ENCODE measurements at places on chromosomes 12 and 14.

- DNase-seq = no peak
Observed at GRCh38 chr12:26369588-26369987, 174.2 kb downstream of the SSPN start.

DNA sequence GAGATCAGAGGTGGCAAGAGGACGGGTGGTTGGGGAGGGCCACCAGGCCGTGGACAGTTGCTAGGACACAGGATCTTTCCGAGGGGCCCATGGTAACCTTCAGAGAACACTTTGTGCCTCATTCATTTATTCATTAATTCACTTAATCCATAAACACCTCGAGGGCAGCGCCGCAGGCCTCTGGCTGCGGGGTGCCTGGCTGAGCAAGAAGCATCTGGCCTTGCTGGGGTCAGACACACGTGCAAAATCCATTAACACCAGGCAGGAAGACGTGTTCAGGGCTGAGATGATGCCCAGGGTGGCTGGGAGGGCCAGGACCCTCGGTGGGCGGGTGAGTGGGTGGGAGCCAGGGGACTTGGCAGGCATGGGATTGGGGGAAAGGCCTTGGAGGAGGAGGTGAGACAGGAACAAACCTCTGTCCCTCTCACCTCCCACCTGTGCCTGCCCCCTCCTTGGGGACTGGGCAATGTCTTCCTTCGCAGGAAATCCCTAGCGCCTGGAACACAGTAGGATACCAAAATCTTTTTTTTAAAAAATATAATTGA is 6.6 kb upstream of the DLK1 start:
- no peak for DNase-seq

GRCh38 chr14:106318700-106319099 is 792.3 kb downstream of the TMEM121 start:
- DNase-seq = no peak

GRCh38 chr12:106197906-106198623 is 49.8 kb downstream of the CKAP4 start:
- no peak for DNase-seq

DNA sequence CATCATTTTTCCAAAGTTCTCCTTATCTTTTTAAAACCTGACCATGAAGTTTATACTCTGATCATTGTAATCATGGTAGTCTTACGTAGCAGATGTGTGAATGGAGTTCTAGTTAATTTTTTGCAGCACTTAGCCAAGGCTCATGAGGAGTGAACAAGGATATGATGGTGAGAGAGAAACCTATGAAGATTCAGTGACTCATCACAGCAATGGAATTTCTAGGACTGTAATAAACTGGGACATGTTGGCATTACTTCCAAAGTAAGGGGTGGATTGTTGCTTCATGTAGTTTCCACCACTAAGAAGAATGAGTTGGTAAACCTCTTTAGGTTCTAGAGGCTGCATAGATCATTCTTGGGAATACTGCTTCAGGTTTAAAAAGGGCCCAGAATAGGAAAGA is 102.7 kb downstream of the LRRIQ1 start:
- no peak for DNase-seq

GRCh38 chr12:27424631-27425230 is 21.8 kb upstream of the SMCO2 start:
- no peak for DNase-seq

DNA sequence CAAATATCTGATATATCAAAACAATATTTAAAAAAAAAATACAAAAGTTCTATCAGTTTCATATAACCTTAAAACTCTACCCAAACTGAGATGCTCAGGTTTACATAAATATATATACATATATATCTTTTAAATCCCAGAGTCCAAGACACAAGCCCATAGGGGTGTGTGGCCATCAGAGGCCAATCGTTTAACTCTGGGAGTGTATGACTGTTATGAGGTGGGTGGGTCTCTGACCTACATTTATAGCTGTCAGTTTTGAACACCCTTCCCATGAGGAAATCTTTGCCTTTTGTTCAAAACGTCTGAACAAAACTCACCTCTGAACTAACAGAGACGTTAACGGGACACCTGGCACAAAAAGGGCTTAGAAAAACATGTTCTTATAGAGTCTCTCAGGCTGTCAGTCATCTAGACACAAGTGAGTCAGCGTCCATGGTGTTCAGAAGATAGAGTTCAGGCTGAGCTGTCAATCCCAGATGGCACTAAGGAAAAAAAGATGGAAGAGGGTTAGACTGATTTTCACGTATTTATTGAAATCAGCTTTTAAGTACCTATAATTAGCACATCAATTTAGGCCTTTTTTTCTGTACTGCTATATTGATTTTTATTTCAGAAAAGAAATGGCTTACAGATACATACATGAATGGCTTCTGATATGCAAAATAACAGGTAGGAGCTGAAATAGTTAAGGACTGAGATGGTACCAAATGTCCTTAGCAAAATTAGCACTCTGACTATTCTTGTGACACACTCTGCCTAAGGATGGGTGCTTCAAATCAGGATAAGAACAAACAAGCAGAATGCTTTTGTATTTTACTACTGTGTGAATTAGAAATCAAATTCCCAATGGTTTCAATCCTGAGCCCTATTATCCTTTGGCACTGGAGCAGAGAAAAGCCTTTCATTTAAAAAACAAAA is 29.2 kb downstream of the HIGD1C start:
- DNase-seq = no peak

DNA sequence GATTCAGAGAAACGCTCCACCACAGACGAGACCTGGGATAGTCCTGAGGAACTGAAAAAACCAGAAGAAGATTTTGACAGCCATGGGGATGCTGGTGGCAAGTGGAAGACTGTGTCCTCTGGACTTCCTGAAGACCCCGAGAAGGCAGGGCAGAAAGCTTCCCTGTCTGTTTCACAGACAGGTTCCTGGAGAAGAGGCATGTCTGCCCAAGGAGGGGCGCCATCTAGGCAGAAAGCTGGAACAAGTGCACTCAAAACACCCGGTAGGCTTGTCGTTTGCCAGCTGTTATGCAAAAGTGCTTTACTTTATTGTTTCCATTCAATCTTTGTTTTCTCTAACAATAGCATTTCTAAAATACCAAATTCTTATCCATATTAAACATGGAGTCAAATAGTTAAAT is 287.3 kb downstream of the NAV3 start:
- DNase-seq = no peak

GRCh38 chr14:76421662-76422061 is 45.7 kb downstream of the ESRRB start:
- no peak for DNase-seq

DNA sequence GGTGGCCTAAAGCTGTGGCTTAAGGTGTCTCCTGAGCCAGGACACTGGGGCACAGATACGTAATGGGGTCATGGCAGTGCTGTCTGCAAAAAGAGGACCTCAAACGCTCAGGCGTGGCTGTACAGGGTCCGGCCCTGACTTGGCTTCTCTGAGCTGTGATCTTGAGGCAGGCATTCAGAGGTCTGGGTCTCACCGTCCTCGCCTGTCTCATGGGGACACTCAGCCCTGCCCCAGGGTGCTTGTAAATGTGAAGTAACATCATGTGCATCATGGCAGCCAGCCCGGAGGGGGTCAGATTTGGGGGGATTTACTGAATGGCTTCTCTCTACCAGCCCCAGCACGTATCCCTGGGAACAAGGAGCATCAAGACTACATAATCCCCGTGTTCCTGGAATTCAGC is 28.8 kb downstream of the DIO3 start:
- no peak for DNase-seq

DNA sequence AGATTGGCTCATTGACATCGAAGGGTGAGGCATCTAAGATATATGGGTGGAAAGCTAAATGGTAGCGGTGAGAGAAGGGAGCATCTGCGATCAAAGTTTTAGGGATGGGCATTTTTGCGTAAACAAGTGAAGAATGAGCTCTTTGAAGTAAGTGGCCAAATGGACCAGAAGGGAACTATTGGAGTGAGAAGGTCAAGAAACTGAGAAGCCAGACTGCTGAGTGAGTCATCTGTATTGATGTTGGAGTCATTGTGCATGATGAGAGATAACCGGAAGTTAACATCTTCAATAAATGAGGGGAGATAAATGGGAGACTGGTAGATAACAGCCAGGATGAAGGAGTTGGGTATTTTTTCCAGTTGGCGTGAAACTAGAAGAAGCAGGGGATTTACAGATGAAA is 271.9 kb upstream of the PDE3A start:
- no peak for DNase-seq

DNA sequence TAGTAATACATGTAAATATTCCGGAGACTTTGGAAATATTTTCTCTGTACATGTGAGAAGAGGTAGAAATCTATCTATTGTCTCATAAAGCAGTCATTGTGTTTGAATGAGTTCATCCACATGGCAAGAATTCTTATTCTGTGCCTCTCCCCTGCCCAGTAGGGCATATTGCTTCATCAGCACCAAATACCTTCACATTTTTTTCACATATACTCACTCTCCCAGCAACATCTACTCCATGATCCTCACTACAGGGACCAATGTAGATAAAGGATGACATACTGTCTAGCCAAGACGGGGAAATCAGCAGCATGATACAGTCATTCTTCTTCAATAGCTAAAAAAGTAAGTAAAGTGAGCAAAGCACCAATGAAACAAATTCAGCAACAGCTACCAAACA is 1.3 kb upstream of the TAS2R14 start:
- DNase-seq = no peak

- DNase-seq = no peak
Observed at GRCh38 chr12:68263366-68263765, 10.0 kb upstream of the IL22 start.

DNA sequence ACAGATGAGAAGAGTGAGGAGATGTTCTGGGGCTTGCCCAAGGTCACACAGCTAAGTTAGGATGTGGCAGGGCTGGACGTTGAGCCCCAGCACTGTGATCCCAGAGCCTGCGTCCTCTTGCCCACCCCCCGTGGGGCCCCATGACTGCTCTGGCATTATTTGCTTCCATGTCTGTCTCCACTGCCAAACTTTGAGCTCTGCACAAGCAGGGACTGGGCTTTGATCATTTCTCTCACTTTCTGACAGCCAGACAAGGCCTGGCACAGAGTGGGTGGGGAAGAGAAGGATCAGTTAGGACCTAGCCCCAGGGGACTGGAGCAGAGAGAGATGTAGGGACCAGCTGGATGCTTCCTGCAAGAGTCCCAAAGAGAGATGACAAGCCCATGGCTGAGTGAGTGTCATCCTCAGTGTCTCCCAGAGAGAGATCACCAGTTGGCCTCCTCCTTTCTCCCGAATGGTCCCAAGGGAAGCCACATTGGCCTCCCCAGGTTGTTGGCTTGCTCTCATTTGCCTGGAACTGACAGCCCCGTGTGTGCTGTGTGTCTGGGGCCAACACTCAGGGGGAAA is 126.7 kb upstream of the PWP1 start:
- DNase-seq = no peak

DNA sequence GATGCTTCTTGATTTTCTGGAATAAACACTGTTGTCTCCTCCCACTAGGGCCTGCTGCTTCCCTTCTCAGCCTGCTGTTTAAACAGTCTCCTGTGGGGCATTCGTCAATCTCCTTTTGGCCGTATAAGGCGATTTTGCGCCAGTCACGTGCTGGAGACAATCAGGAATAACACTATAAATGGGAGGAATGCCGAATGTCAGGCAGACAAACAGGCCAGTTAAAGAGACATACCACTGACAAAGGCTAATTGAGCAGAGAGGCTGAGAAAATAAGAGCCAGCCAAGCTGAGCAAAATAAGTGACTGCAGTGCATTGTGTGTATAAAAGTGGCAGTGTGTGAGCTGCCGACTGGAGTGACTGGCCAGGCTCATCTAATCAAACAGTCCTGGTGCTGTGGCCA is 23.3 kb downstream of the DMAC2L start:
- no peak for DNase-seq

Measured in stimulated activated CD8-positive, alpha-beta memory T cell treated with anti-CD3 and anti-CD28 coated beads, Interleukin-2, amount 100 ng/mL, for 1 hour (primary cell).